Stimulated activated memory B cell treated with anti-CD40 and anti-IgM and Interleukin-4, amounts not matched to agents 10 μg/mL and 1 μg/mL and 100 μg/mL, for 72 hours (primary cell): ENCODE measurements at places on chromosomes 16 and 17.
A peak's percentile ranks its signal among the peaks of the same experiment; 100 is the strongest.

GRCh38 chr17:66523378-66524200, 221.2 kb downstream of the PRKCA start:
- ATAC-seq, result no peak

GRCh38 chr17:77880711-77881450, 77.6 kb upstream of the TNRC6C start:
- peak; percentile 1 for ATAC-seq

DNA sequence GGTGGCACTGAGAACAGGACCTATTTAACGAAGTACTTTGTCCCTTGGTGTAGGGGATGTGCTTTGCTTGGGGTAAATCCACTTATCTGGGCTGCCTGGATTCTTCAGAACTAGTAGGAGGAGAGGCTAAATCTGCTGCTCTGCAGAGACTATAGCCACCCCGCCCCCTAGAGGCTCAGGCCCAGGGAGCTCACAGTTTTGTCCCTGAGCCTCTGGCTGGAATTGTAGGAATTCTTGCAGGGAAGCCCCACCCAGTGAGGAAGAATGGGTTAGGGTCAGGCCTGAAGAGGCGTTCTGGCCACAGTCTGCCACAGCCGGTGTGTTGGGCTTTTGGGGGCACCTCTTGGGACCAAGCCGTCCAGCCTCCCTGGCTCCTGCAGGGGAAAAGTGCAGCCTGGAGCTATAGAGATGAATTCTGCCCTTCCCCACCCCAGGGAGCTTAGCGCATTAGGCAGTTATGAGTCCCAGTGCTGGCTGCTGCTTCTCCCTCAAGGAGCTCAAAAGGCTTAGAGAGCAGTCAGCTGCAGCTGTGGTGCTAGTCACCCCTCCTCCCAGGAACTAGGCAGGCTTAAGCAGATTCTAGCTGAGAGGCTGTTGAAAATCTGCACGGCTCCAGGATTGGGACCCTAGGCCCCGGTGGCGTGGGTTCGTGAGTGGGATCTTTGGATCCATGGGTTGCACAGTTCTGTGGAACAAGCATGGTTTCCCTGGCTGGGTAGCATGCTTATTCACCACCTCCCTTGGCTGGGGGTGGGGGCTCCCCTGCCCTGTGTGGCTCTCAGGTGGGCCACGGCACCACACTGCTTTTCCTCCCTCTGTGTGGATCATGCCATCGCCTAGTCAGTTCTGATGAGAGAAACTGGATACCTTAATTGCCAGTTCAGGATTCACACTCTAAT, 237.4 kb upstream of the TOM1L1 start:
- no peak for ATAC-seq

DNA sequence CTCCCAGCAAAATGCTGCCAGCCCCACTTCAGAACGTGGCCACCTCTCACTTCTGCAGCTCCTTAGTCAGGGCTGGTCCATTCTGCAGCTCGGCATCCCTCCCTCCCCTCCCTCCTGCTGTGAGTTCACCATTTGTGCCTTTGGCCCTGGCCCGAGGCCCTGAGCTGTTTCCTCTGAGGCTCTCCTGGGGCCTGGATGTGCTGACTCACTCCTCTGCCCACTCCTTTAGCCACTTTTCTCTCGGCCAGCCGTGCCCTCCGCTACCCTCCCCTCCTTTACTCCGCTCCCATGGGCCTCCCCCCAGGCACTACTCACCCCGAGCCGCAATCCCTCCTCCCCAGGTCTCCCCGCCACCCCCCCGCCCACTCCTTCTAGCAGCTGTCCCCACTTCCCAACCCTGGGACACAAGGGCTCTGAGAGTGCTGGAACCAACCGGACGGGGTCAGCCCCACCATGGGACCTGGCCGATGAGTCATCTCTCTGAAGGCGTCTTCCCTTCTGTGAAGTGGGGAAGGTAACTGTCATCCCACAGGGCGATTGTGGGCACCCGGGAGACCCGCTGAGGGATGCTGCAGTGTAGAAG, 11.5 kb downstream of the KCNG4 start:
- no peak for ATAC-seq

GRCh38 chr16:71867939-71868338, 16.0 kb downstream of the ZNF821 start:
- no peak for ATAC-seq

- no peak for ATAC-seq
Observed at GRCh38 chr16:85495259-85495658, 117.9 kb upstream of the GSE1 start.

DNA sequence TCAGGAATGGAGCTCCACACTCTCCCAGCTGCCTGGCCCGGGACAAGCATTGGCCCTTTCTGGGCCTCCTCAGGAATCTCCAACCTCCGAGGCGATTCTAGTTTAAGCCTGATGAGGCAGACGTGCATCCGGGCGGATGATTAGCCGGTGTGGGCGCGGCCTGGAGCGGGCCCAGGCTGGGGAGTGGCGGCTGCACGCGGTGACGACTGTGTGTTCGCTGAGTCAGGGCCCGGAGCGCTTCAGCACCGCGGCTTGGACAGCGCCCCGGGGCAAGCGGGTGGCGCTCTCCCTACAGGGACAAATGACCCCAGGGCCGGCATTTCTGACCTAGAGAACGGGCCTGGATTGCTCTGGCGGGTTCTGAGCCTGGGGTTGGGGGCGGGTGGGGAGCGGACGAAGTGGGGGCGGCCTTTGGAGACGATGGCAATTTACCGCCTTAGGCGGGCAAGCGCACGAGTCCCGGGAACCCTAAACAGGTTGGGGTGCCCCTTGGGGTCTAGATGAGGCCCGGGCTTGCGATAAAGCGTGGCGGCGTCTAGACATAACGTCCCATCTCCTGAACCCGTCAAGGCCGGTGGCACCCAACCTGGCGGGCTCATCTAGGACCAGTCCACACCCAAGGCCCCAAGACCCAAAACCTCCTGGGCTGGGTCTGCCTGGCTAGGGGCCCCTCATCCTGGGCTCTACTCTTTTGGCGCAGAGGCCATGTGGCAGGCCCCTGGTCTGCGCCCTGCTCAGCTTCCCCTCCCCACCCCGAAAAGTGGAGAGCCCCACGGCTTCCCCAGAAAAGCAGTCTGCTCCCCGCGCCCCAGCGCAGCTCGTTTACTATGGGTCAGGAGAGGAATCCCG, 22.3 kb upstream of the ZNHIT3 start:
- peak; percentile 49 for ATAC-seq

GRCh38 chr17:37389160-37389559, 13.4 kb downstream of the C17orf78 start:
- ATAC-seq, result no peak

GRCh38 chr17:19270704-19271611, 33.8 kb downstream of the EPN2 start:
- ATAC-seq, result peak; percentile 86

GRCh38 chr17:20122254-20122879, 113.2 kb downstream of the SPECC1 start:
- ATAC-seq, result no peak

DNA sequence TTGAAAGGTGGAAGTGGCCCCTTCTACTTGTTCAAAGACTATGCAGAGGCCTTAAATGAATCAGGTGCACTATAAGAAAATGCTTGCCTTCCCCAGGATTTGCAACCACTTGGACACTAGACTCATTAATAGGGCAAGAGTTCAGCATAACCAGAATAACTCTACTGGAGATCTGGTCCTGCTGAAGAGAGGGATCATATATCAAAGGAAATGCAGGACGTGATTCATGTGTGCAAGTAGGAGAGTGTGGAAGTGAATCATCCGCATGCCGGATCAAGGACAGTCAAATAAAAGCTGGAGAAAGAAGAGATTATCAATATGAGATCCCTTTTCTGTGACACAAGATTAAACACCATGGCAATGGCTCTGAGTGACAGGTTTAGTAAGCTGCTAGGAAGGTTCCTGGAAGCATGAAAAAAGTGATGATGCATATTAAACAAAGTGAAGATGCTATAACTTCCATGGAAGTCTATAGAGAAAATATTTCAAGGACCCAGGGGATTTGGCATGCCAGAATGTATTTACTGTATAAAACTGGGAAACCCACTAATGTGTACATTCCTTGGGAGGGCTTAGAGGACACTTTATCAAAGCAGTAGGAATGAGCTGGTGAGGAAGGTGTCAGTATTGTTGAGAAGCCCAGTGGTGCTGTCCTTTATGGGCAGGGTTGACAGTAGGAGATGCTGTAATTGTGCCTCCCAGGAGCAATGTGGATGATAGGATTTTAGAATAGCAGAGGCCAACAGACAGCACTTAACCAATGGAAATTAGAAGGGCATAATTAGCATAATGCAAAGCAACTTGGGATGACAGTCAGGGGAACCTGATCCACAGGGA, 133.1 kb downstream of the ABCA8 start:
- ATAC-seq, result no peak

DNA sequence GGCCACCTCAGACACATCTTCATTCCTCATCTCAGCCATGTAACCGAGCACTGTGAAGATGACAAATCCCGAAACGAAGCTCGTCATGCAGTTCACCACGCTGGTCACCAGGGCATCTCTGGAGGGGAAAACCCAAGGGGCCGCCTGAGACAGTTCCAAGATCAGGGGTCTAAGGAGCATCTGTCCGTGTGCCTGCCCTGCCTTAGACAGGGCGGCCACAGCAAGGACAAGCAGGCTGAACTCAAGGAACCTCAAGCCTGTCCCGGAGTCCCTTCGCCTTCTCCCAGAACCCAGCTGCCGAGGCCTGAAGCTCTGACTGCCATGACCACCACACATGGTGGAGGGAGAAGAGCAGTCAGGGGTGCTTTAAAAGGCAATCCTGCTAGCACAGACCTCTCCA, 22.7 kb downstream of the SLC6A4 start:
- peak; percentile 90 for ATAC-seq

- ATAC-seq, result no peak
Observed at GRCh38 chr16:20906341-20907255, 6.0 kb downstream of the LYRM1 start.

GRCh38 chr16:86848821-86849220, 270.5 kb downstream of the FOXL1 start:
- no peak for ATAC-seq

- no peak for ATAC-seq
Observed at GRCh38 chr16:77660311-77660710, 62.0 kb upstream of the NUDT7 start.

DNA sequence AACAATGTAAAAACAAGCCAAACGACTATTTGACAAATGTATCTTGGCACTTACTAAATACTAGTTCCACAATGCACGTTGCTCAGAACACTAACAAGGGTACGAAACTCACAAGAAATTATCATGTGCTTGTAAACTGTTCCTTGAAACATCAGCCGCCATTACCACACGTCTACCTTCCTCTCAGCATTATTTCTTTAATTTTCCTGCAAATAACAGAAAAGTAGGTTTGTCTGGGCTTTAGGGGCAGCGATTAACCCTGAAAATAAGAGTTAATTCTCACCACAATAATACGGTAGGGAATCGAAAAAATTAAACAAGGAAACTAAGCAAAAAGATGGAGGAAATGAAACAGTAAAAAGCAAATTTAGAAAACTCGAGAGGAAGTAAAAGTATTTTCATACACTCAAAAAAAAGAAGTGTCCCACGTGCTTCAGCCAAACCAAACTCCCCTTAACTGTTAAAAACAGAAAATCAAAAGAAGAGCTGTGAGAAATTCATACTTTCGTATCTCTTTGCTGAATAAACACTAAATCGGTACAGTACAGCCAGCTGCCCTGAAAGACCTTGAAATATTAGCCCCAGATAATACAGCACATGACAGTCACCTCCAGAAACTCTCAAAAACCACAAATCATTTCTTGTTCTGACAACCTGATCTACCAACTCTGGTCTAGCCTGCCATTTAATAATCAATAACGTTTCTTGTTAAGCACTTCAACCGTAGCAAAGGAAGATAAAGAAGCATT, 1.2 kb downstream of the ARHGAP17 start:
- ATAC-seq, result peak; percentile 75

DNA sequence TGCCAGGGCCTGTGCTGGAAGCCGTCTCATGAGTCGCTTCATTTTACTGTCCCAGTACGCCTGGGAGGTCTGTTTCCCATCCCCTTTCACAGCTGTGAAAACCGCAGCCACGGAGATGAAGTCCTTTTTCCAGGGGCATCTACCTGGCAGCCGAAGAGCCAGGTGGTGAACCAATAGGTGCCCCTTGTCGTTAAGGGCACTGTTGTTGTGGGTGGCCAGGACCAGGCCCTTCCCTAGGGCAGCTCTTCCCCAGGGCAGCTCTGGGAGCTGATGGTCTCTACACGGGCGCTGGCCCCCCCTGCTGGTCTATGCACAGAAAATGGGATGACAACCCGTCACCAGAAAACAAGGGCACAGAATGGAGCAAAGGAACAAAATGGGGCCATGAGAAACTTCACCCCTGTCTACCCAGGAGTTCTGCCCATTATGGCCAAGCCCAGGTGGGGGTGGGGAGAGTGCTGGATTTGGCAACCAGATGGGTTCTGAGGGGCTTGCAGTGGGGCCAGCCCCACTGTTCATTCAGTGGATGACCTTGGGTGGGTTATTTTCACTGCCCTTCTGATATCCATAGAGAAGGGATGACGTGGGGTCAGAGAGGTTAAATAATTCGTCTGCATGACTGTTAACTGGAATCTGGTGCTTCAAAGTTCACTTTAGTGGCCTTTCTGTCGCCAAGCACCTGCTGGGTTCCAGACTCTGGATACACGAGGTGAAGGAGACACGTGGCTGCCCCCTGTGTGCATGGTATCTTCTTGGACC, 11.5 kb downstream of the RMI2 start:
- ATAC-seq, result peak; percentile 28

GRCh38 chr17:38893607-38894006, 23.7 kb downstream of the LASP1 start:
- ATAC-seq, result no peak

DNA sequence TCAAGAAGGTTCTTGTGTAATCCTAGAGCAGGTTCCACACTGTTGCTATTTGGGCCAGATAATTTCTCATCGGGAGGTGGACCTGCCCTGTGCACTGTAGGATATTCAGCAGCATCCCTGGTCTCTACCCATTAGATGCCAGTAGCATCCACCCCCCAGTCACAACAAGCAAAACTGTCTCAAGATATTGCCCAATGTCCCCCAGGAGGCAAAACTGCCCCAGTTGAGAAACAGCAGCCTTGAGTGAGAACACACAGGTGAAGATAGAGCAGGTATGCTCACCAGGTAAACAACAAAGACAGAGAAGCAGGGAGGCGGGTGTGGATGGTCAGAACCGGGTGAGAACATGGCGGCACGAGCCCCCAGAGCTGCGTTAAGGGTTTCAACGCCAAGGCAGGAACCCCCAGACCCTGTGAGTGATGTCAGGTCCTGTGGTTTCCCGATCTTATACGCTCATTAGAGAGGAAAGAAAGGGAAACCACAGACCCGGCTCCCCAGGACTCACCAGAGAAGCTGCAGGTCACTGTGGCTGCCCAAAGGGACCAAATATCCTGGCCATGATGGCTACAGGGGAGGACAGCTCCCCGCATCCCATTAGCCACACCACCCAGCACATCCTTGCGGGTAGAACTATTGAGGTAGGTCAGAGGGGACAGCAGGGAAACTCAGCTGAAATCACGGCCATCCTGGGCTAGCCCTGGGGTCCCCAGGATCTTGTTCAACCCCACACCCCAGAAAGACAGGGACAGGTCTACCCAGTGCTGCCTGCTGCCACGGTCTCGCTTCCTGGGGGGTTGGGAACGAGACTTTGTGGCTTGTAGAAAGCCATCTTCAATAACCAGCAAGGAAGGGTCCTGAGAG, 21.2 kb downstream of the CDC42EP4 start:
- ATAC-seq, result peak; percentile 3

- no peak for ATAC-seq
Observed at GRCh38 chr16:66435896-66436295, 8.8 kb downstream of the BEAN1 start.
